ENCODE measurements at places on chromosomes 4 and X. TPM values are rescaled to one million over a fixed set of nuclear protein-coding genes. Genes with fewer than 3 reads are reported as not detected.
A peak's percentile ranks its signal among the peaks of the same experiment; 100 is the strongest.

DNA sequence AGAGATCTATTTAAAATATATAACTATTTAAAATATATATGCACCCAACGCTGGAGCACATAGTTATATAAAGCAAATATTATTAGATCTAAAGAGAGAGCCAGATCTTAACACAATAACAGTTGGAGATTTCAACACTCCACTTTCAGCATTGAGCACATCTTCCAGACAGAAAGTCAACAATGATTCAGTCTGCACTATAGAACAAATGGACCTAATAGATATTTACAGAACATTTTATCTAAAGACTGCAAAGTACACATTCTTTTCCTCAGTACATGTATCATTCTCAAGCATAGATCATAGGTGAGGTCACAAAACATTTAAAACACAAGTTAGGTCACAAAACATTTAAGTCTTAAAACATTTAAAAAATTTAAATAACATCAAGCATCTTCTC, 36.4 kb downstream of the NLRP2B start:
- DNase-seq = no peak

GRCh38 chrX:9087271-9088040, 53.5 kb upstream of the FAM9B start:
- DNase-seq = no peak

Gene KLB
- polyA plus RNA-seq = 0.50 TPM

Gene LNX1
- polyA plus RNA-seq = 4.0 TPM

- DNase-seq = no peak
Measured at GRCh38 chr4:39452153-39452859, 6.4 kb downstream of the RPL9 start.

Gene CXCR3
- 0.32 TPM for polyA plus RNA-seq

- DNase-seq = no peak
Measured at GRCh38 chrX:104253567-104254441, 929 bp downstream of the ESX1 start.

DNA sequence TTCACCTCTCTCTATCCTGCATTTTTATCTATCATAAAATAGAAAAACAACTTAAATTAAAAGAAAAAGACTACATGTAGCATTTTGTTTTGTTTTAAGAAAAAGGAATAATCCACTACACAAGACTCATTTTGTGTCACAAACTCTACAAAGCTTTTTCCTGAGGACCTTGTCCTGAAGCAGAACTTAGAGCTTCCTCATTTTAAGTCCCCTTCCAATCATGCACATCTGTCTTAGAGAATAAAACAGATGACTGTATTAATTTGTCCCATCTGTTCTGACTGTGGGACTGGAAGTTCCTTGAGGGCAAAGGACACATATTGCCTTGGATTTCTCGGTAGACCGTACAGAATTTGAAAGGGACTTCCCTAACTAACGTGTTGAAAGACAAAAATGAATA, 218.5 kb downstream of the COL25A1 start:
- DNase-seq = no peak

GRCh38 chr4:62439051-62439450, 1238.9 kb downstream of the ADGRL3 start:
- no peak for DNase-seq

Gene PLAC1
- polyA plus RNA-seq = 1.4 TPM

GRCh38 chr4:186676531-186677161, 47.0 kb downstream of the FAT1 start:
- DNase-seq = no peak

- DNase-seq = no peak
Measured at GRCh38 chr4:153603258-153603657, 80.8 kb upstream of the TLR2 start.

DNA sequence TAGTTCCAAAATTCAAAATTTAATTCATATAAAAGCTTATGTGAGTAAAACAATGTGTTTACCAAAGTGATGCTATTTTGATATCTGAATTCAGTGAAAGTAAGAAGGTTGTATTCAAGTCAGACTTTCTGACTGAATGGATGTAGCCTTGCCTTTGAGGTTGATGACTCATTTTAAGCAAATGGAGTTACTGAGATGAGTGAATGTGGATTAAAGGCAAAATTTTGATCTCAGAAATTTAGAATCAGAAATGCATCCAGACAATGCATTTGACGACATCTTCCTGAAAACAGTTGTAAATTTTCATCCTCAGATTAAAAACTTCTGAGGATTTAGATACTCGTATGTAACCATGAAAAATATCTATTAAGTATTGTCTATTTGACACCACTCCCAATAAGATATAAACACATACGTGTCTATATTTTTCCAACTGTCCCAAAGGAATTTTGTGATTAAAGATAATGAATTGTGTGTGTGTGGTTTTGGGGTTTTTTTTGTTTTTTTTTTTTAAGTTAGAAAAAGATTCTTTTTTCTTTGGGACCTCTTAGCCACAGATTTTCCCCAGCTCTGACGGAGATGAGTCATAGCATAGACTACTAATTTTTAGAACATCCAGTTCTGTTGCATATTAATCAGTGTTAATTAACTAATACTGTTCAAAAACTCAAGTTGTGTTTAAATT, 34.4 kb downstream of the NFKB1 start:
- no peak for DNase-seq

Gene ARHGAP36
- polyA plus RNA-seq = 522 TPM

GRCh38 chr4:147096667-147097604, 151.3 kb upstream of the TTC29 start:
- DNase-seq = peak; percentile 33

Gene ENPEP
- 18.1 TPM for polyA plus RNA-seq

Gene PRRG1
- polyA plus RNA-seq = 15.3 TPM

- DNase-seq = no peak
Measured at GRCh38 chrX:10506781-10507180, 113.6 kb downstream of the MID1 start.

GRCh38 chr4:74962584-74962983, 29.7 kb downstream of the PARM1 start:
- DNase-seq = no peak

GRCh38 chrX:1323315-1323714, 13.3 kb upstream of the IL3RA start:
- DNase-seq = no peak

- DNase-seq = no peak
Measured at GRCh38 chr4:58590722-58591121, 1480.5 kb upstream of the IGFBP7 start.

Gene TMEM47
- polyA plus RNA-seq = 90.9 TPM

DNA sequence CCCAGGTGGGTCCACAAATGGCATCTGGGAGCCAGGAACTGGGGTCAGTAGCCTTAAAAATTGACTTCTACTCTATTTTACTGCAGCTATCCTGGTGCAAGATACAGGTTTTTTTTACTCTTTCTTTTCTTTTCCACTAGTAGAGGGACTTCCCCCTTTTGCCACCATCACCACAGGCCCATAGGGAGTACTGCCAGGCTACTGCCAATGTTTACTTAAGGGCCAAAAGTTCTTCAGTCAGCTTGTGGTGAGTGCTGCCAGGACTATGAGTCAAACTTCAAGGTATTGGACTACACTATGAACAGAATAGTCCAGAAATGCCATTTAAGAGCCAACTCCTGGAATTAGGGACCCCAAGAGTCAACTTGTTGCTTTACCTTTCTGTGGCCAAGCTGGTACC, 94.7 kb downstream of the EDA2R start:
- no peak for DNase-seq

Gene LONRF3
- polyA plus RNA-seq = 3.0 TPM

- no peak for DNase-seq
Measured at GRCh38 chrX:110759785-110760184, 35.8 kb downstream of the CHRDL1 start.

DNA sequence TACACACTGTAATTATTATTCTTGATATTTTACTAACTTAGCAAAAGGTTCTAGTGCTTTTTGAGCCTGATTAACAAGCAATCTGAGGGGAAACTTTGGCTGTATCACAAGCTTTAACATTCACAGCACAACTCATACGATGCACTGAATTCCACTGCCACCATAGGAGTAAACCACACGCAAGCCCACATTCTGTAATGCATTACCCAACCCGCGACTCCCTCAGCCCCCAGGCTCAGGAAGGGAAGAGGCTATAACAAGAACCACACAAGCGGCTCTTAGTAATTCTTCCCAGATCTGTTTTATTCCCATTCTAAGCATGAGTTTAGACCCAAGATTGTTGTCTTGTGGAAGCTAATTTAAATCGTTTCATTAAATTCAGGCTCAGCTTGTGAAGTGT, 138.5 kb upstream of the TBL1X start:
- no peak for DNase-seq

Gene CCKAR
- polyA plus RNA-seq = not detected

Gene CLGN
- polyA plus RNA-seq = 2.2 TPM

Gene MTNR1A
- not detected for polyA plus RNA-seq

GRCh38 chrX:86047174-86047935, at the start of gene CHM:
CHM (minus strand) TSS chrX:86047558; CDS start chrX:86047532, 26 bp downstream.
- DNase-seq = peak; percentile 87

Gene FRMD7
- 0.06 TPM for polyA plus RNA-seq

Gene PCDH11X
- polyA plus RNA-seq = 0.58 TPM

- no peak for DNase-seq
Measured at GRCh38 chrX:114162068-114162735, 421.7 kb upstream of the HTR2C start.

Gene SLC4A4
- polyA plus RNA-seq = 9.0 TPM

Gene SRPK3
- polyA plus RNA-seq = 318 TPM

DNA sequence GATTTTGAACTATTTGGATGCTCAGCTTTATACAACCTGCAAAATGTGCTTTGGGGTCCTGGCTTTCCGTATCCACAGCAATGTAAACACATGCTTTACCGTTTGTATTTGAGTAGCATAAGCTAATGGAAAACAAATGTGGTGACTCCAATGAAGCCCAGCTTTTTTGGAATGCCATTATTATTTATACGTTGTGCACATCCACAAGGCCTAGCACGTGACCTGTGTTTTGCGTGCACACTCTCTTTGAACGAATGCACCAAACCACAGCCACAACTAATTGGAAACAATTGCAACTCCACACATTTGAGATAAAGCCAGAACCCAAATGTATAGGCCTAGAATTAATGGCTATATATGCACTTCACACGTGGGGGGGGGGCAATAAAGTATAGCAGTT, 189.5 kb upstream of the GPC4 start:
- DNase-seq = no peak

DNA sequence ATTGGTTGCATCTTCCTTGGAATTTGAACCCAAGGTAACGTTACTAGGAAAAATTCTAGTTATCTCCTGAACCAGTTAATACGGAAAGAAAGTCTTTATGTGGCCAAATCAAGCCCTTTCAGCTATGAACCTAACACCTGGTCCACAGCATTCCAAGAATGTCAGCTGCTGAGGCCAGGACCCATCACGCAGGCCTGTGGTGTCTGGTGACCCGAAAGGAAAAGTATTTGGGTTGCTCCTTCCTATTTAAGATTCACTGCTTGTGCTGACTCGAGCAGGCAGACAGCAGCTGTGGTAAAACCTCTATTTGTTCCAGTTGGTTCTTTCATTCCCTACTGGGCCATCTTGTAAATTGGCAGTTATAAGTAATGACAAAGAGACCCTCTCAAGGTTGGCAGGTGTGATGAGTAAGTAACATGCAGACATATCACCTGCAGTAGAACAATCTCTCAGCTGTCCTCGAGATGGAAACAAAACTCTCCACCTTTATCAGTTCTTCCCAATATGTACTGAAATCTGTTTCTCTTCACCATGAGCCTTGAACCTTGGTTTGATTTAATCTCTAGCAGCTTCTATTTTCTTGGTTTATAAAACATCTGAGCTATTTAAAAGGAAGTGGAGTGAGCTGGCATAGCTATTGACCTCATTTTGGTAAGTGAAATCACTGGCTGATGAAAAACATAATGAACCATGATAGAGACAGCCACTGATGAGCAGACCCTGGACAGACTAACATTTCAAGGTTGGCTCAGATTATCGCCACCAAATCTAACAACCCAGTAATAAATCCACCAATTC, 182.1 kb upstream of the SMIM31 start:
- DNase-seq = no peak

- DNase-seq = no peak
Measured at GRCh38 chr4:76831711-76832373, 66.1 kb downstream of the SOWAHB start.

Gene MAGEA2
- polyA plus RNA-seq = not detected

DNA sequence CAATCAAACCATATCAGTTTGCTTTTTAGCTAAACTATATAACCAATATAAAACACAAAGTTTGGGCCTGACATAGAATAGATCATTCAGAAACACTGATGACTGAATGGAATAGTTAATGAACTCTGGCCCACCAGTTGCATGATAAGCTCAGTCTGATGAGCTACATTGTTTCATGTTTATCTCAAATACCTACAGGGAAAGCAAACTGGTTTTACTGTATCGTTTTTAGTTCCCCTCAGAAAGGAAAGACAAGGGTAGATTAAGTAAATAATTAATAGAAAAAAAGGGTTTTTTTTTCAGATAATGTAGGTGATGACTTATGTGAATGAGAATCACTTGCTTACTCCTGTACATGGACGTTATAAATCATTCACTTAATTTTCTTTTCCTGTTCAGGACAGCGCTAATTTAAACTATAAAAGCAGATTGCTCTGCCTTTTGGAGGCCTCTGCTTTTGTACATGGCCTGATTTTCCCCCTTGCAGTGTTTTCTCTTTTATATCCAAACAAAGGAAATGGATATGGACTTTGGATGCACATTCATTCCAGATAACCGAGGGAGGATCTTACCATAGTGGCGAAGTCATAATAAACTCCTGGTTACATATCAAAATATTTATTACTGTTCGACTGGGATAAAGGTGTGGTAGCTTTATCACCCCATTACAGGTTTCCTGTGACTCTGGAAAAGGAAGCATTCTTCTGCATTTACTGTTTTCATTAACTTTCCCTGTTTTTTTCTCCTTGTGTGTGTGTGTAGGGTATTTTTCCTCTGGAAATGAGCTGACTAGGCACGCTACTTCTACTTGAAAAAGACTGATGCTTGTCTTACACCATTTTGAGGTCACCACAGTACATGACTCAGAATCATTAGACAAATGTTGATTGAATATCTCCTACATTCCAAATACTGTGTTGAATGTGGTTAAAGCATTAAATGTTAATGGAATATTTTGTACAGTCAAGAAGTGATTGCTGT, 373.1 kb upstream of the HS3ST1 start:
- no peak for DNase-seq

Gene AASDH
- 11.7 TPM for polyA plus RNA-seq

DNA sequence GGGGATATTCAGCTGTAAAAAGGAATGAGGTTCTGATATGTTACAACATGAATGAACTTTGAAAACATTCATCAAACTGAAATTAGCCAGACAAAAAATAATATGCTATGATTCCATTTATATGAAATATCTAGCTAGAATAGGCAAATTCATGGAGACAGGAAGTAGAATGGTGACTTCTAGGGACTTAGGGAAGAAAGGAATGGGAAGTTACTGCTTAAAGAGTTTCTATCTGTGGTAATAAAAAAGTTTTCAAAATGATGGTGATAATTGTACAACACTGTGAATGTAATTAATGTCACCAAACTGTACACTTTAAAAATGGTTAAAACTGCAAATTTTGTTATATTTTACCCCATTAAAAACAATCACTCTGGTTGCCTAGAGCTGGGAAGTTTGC, 30.2 kb downstream of the SMIM14 start:
- no peak for DNase-seq

Measured in hindlimb muscle (tissue), 1 donor.